ENCODE measurements at places on chromosomes 16 and 17.

GRCh38 chr17:7356756-7357155, 1.8 kb downstream of the TMEM95 start:
- H3K27me3 ChIP-seq = no peaks in the 10 kb centered on the region
- peaks cover 19% of the 10 kb centered on the region for H3K4me1 ChIP-seq
- no peaks in the 10 kb centered on the region for H3K36me3 ChIP-seq
- no peak overlapping the region for H3K27ac ChIP-seq
- peak; percentile 18 for DNase-seq

DNA sequence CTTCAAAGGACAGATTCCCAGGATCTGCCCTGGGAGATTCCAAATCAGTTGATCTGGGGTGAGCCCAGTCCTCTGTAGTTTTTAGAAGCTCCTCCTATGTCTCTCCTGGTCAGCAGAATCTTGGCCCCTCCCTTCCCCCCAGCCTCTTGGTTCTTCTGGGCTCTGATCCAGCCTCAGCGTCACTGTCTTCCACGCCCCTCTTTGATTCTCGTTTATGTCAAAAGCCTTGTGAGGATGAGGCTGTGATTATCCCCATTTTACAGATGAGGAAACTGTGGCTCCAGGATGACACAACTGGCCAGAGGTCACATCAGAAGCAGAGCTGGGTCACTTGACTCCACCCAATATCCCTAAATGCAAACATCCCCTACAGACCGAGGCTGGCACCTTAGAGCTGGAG, 840 bp upstream of the CDH5 start:
- no peak overlapping the region for H3K27ac ChIP-seq
- H3K36me3 ChIP-seq = no peaks in the 10 kb centered on the region
- peak; percentile 32 for DNase-seq
- H3K27me3 ChIP-seq = peaks cover 17% of the 10 kb centered on the region
- no peaks in the 10 kb centered on the region for H3K4me1 ChIP-seq

GRCh38 chr17:78053777-78054468, 74.6 kb downstream of the TMC6 start:
- H3K36me3 ChIP-seq = peaks cover 8% of the 10 kb centered on the region
- no peak overlapping the region for H3K4me3 ChIP-seq
- H3K27ac ChIP-seq = no peak overlapping the region

DNA sequence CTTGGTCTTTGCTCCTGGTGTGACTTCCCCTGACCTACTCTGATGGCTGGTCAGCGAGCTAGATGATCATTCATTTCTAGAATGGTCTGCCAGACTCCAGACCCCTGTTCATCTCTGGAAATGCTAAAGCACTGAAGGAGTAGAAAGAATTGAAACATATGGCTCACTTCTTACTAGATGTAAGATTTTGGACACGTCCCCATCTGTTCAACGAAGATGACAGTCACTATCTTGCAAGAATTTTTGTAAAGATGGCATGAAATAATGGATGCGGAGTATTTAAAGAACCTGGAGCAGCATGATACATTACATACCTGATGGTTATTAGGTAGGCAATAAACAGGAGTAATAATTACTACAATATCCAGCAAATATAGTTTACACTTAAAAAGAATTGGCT, 252.7 kb upstream of the SDK2 start:
- H3K27me3 ChIP-seq = peaks cover 15% of the 10 kb centered on the region
- no peaks in the 10 kb centered on the region for H3K36me3 ChIP-seq
- H3K4me1 ChIP-seq = no peaks in the 10 kb centered on the region
- H3K4me3 ChIP-seq = no peak overlapping the region

DNA sequence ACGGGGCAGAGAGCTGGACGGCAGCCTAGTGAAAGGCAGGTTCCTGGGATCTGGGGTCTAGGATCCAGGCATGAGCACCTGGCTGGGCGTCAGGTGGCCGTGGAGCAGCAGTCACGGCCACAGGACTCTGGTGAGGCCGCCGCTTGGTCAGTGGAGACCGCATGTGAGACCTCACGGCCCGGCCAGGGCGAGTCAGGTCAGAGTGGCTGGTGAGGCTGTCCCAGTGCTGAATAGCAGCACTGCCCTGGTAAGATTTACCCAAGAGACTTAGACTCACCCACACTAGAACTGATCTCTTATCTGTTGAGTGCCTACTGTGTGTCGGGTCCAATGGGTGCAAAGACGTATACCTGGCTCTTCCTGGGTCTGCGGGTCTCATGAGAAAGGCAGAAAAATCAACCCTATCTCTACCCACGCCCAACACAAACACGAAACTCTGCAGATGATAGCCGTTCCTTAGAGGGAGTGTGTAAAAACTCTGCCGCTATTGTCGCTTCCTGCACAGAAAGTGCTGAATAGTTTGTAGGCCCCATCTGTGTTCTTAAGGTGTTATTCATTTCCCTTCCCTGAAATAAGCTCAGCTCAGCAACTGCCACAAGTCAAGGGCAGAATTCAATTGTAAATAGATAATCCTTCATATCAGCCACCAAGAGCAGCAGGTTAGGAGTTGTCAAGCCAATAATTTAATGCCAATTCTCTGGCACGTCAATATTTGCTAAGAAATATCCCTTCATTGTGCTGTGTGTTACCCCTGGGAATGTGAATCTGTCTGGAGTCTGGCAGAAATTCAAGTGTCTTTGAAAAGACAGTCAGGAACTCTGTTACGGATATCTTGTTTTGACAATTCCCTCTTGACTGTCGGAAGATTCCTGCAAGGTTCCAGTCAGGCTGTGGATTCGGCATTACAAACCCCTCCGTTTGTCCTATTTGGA, 240.0 kb downstream of the NTN1 start:
- no peak overlapping the region for H3K4me3 ChIP-seq
- H3K4me1 ChIP-seq = 0 out of 2 replicates have a peak, but pooled peaks cover 11% of the 10 kb centered on the region
- no peaks in the 10 kb centered on the region for H3K27me3 ChIP-seq
- no peak for DNase-seq
- no peak overlapping the region for H3K27ac ChIP-seq

DNA sequence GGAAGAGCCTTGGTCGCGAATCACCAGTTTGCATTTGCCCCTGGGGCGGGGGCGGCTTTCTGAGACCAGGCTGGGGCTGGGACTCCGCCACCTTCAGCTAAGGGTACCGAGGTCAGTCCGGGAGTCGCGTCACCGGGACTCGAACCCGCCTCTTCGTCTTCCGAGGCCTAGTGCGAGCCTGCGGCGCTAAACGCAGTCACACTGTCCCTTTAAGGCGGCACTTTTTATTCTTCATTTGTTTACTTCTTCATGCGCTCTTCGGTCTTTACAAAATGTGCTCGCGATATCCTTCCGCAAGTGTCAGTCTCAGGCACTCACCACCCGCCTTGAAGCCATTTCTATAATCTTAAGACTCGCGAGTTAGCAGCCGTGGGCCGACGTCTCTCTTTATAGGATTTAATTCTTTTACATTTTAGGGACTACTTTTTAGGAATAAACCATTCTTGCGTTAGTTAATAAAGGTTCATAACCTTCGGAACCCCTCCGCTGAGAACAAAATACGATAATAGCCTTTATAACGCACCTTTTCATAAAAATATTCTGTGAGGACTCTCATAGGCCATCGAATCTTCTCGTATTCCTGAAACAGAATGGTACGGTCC, 593 bp upstream of the HEXIM1 start:
- peak overlapping the region; percentile 80 for H3K4me3 ChIP-seq
- H3K4me1 ChIP-seq = peaks cover 22% of the 10 kb centered on the region
- DNase-seq = peak; percentile 94

DNA sequence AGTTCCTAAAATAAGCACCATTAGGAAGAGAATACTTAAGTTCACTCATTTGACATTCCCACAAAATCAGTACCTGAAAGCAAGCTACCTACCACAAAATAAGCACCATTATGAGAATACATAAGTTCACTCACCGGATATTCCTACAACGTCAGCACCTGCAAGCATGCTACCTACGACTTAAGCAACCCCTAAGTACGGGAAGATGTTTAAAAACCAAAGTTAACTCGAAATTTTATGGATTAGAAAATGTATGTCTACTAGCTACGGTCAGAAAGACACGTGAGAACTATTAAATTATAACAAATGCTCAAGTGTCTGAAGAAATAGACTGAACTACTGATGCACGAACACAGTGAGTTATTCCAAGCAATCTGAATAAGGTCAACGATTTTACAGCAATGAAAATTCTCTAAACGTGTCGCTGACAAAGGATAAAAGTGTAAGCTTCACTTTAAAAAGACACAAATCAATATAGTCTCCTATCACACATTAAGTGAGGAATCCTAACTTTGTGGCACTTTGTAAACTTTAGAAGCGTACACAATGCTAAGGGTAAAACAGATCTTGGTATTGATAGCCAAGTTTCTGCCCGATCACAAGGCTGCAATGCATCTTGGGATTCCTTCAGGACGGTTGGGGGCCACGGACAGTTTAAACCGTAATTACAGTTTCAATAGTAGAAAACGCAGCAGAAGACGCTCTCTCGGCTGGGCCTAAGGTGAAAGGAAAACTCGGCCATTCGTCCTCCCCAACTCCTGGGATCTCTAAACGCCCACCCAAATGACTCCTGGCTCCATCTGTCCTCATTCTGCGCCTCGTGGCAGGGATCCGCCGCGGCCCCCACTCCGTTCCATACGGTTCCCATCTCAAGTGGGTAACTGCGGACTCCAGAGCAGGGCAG, 1.3 kb downstream of the GSPT1 start:
- H3K4me1 ChIP-seq = peaks cover 41% of the 10 kb centered on the region
- peaks cover 7% of the 10 kb centered on the region for H3K36me3 ChIP-seq
- peak; percentile 73 for DNase-seq
- H3K27me3 ChIP-seq = no peaks in the 10 kb centered on the region

All from GM23248 (cell line).